Regular cardiac myocyte (primary cell): ENCODE measurements at places on chromosomes 11 and 22. TPM values are rescaled to one million over a fixed set of nuclear protein-coding genes. Genes with fewer than 3 reads are reported as not detected.

Gene KIRREL3
- 5.4 and 8.5 TPM in 2 replicates for total RNA-seq

Gene C22orf31
- total RNA-seq = not detected in 2 replicates

Gene VPS11
- total RNA-seq = 17.4 and 26.8 TPM in 2 replicates

Gene MMP10
- 1.1 and 4.4 TPM in 2 replicates for total RNA-seq

Gene ART1
- not detected in 2 replicates for total RNA-seq

Gene KRTAP5-11
- total RNA-seq = not detected in 2 replicates
